ENCODE measurements at places on chromosomes 2 and 18. TPM values are rescaled to one million over a fixed set of nuclear protein-coding genes. Genes with fewer than 3 reads are reported as not detected.

GRCh38 chr2:186755066-186755465 lies 61.2 kb downstream of the FAM171B start:
- DNase-seq, result no peak

GRCh38 chr2:46924038-46924437 lies 8.4 kb upstream of the MCFD2 start:
- no peak for DNase-seq

MDH1B gene
- total RNA-seq, result under 0.01 TPM

DNA sequence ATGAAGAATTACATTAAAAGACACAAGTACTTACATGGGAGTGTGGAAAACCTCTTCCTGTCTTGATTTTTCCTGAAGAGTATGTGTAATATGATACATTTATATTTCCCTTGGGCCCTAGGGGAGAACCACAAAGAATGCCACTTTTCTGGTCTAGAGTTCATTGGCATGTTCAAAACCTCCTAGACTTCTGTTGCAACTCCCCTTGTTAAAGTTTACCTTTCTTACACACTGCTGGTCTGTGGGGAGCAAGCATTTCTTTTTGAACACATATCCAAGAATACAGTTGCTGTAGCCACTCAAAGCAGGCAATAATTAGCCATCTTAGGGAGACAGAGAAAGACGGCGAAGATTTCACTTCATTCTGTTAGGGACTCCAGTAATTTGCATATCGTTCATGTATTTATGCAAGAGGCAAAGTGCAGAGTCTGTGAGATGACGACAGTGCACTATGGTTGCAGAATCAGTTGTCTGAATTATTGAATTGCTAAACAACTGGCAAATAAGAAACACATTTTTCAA lies 103.5 kb downstream of the NOL4 start:
- no peak for DNase-seq

DNA sequence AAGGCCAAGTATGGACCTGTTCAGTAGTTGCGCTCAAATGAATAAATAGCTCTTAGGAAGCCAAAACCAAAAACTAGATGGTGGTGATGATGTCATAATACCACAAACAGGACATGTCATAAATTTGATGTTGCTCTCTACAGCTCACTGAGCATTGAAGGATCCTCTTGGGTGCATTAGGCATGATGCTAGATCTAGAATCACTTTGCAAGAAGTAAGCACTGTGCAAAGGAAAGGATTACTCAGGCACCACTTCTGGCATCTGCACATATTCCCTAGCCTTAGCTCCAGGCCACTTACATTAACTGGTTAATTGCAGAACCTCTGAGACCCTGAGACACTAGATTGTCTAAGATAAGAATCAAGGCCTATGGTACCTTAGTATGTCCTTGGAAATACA lies 58.0 kb downstream of the LRRTM1 start:
- DNase-seq, result no peak

DNA sequence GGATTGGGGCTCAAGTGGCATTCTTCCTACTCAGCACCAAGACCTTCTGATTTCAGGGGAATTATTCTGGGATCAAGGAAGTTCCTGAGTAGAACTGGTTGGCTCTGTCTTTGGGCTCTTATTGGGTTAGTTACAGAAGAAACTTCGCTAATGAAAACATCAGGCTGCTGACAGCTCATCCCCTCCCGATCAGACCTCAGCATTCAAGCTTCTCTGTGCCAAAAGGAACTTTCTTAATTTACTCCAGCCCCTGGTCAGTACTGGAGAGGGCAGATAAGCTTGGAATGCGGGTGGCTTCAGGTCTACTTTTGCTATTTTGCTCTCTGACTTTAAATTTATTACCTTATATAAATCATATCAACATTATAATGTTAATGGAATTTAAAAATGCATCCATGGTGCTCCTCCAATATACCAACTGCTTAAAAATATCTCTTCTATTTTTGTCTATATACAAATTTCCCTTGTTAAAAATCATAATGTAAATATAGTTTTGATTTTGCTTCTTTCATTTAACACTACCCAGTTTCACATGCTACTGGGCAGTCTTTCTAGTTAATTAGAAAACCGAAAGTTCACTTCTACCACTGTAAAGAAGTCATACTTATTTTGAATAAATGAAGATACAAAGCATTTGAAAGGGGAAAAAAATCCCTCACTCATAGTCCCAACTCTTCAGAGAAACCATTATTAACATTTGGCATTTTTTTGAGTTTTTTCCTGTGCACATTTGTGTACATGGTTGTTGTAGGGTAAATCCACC lies 34.4 kb downstream of the PCARE start:
- DNase-seq, result no peak

DNA sequence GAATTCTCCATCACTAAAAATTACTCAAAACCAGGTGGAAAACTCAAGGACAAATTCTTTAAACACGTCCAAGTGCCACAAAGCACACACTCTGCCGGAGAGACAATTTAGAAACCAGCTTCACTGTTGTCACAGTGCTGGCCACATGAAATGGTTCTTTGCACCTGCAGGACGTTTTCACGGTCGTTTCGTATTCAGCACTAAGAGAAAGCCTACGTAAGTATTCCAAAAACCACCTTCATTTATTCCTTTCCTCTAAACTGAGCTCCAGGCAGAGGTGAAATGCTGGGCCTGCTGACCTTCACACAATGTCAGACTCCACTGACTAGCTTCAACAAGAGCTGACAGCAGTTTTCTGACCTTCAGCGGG lies 680 bp downstream of the ATP5F1A start:
- DNase-seq, result no peak

NR4A2 gene
- 0.20 TPM for total RNA-seq

GRCh38 chr18:6406075-6406909 lies 8.4 kb downstream of the L3MBTL4 start:
- peak; percentile 54 for DNase-seq

- DNase-seq, result no peak
These were observed 207.8 kb downstream of the ACKR3 start for GRCh38 chr2:236777408-236777807.

PCARE gene
- not detected for total RNA-seq

SLC66A2 gene
- total RNA-seq, result 33.1 TPM

FKBP1B gene
- total RNA-seq, result 12.6 TPM

ANKRD53 gene
- 0.22 TPM for total RNA-seq

ARHGEF4 gene
- total RNA-seq, result under 0.01 TPM

RFX8 gene
- not detected for total RNA-seq

- no peak for DNase-seq
These were observed 314.9 kb upstream of the SOX11 start for GRCh38 chr2:5377323-5377722.

DNA sequence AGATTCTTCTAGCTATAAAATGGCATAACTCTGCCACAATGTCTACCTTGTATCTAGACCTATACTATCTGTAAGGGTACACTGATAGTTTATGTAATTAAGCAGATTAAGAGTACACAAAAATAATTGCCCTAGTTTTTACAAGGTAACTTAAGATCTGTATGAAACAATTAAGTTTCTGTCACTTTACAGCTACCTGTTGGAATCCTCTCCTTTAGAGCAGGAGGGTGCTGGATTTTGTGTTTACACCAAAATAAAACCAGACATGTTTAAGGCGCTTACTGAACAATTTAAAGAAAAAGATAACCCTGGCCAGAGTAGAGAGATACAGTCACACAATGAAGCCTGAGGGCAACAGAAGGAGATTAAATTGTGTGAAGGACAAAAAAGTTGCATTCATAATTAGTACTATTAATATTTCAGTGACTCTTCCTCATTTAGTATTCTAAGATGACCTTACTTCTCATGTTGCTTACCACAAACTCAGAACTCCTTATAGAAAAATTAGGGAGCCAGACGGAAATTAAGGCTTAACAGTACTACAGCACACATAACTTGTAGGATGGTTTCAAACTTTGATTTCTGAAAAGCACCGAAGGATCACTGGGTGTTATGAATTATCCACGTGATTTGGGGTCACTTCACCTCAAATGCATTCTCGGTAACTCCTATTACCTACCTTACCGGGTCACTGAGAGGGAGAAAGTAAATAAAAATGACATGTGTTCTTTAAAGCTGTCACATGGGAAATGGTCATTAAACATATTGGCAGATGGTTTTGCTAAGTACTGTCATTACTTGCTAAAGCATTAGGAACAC lies 1.0 kb downstream of the DARS1 start:
- no peak for DNase-seq

GRCh38 chr2:236341067-236341466 lies 76.9 kb upstream of the ASB18 start:
- no peak for DNase-seq

DNA sequence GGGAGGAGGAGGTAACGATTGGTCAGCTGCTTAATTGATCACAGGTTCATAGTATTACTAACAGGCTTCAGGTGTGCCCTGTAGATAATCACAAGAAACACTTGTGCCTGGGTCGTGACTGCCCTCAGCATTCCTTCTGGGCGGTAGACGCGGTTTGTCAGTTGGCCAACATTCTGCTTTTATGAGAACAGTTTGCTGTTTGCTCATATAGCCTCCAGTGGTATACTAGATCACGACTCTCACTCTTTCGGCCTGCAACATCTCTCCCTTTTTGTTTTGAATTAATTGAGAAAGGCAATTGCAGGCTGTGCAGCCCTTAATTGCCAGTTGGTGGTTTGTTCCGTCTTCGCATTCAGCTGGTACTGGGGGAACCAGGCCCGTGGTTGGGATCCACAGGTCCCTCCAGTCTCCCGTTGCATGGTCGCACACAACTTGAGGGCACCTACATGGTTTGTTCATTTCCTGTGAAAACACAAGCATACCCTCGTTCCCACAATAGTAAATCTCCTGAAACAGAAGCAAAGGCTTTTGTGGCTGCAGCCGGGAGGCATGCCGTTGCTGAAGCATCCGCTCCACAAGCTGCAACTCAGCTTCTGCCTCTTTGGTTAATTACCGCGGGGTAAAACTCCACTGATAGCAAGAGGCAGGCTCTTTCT lies 30.3 kb upstream of the GPR17 start:
- DNase-seq, result no peak

DNA sequence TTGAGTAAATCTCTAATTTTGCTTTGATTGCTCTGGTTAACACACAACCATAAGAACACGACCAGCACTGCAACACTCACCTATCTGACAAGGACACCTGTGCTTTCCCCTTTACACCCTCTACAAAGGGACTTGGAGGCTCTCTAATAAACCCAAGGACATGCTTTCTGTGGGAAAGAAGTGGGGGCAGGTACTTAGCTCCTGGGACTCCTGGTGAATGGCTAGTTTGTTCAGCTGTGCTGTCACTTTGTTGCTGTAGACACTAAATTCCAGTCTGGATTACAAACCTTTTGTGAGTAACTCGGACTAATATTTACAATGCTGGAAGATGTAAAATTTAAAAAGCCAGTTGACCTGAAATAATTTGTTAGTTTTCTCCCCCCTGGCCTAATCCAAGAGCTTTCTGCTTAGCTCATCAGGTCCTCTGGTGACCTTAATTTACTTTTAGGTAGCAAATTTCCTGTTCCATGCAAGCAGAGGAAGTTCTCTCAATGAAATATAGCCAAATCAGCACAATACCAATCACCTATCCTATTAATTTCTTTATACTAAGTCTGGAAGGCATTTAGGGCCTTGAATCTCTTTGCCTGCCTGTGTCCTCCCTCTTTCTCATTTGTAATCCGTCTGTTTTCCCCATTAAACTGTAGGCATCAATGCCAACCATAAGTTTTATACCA lies 67.5 kb downstream of the PLCL1 start:
- no peak for DNase-seq

GRCh38 chr18:23977103-23977502 lies 37.5 kb upstream of the TTC39C start:
- no peak for DNase-seq

GRCh38 chr2:42492691-42493467 lies 903 bp downstream of the KCNG3 start:
- DNase-seq, result peak; percentile 8

LRATD1 gene
- total RNA-seq, result 9.4 TPM

GRCh38 chr2:47339745-47340541 lies 63.0 kb upstream of the MSH2 start:
- DNase-seq, result peak; percentile 11

IL36RN gene
- not detected for total RNA-seq

GRCh38 chr18:67211646-67212045 lies 304.9 kb downstream of the DSEL start:
- DNase-seq, result no peak

- DNase-seq, result no peak
These were observed 66.8 kb upstream of the FZD7 start for GRCh38 chr2:201966691-201967438.

- DNase-seq, result no peak
These were observed 14.5 kb upstream of the KCNK3 start for GRCh38 chr2:26678035-26678434.

- peak; percentile 7 for DNase-seq
These were observed 46.6 kb downstream of the THUMPD2 start for GRCh38 chr2:39732482-39732881.

CRYGB gene
- not detected for total RNA-seq

STAT1 gene
- 124 TPM for total RNA-seq

- no peak for DNase-seq
These were observed 203.8 kb downstream of the RDH14 start for GRCh38 chr2:18356676-18357075.

DNA sequence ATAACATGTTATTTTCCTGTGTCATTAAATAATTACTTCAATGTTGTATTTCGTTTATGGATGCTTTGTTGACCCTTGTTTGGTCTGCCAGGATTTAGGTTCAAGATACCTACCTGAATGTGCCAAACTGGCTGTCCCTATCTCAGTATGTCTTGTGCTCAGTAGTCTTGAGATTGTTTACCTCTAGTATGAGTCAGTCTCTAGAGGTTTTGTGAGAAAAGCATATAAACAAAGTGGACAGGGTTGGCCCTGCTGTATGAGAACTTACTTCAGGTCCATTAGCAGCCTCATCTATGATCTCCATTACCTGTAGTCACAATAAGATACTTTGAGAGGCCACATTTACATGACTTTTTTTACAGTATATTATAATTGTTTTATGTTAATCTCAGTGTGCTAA lies 17.8 kb downstream of the DDX18 start:
- no peak for DNase-seq

DNA sequence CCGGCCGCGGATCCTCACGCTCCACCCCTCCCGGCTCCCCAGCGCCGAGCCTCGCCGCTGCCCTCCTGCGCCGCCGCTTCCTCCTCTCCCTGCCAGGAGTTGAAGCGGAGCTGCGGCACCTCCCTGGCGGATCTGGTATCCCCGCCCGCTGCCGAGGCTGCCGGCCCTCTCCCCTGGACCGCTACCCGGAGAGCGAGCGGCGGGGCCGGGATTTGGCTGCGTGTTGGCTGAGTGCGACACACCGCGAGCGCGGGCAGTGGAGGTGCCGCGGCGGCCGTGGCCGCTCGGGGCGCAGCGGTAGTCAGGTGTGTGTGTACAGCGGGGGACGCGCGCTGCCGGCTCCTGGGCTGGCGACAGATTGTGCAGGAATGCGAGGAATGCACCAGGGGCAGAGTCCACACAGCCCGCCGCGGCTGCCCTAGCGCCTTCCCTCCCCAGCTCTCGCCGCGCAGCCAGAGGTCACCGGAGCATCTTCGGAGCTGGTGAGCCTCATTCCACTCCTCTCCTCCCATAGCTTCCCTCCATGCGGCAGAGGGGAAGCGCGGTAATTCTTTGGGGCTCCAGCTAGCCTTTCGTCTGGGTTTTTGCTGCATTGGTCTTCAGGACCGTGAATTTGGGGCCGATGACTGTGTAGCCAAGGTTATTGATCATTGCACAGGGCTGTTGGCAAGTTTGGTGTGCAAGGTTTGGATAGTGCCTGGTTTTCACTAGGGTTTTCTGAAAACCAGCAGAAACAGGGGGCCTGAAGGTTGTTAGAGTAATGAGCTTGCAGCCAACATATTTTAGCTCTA lies 1.3 kb downstream of the PKP4 start:
- DNase-seq, result peak; percentile 87

Measured in lung microvascular endothelial cell (primary cell).